ENCODE measurements at places on chromosomes 2 and 18.

GRCh38 chr2:104844807-104845551, 8.9 kb upstream of the POU3F3 start:
- DNase-seq: no peak

GRCh38 chr2:224984637-224985036, 57.6 kb downstream of the DOCK10 start:
- no peak for DNase-seq

DNA sequence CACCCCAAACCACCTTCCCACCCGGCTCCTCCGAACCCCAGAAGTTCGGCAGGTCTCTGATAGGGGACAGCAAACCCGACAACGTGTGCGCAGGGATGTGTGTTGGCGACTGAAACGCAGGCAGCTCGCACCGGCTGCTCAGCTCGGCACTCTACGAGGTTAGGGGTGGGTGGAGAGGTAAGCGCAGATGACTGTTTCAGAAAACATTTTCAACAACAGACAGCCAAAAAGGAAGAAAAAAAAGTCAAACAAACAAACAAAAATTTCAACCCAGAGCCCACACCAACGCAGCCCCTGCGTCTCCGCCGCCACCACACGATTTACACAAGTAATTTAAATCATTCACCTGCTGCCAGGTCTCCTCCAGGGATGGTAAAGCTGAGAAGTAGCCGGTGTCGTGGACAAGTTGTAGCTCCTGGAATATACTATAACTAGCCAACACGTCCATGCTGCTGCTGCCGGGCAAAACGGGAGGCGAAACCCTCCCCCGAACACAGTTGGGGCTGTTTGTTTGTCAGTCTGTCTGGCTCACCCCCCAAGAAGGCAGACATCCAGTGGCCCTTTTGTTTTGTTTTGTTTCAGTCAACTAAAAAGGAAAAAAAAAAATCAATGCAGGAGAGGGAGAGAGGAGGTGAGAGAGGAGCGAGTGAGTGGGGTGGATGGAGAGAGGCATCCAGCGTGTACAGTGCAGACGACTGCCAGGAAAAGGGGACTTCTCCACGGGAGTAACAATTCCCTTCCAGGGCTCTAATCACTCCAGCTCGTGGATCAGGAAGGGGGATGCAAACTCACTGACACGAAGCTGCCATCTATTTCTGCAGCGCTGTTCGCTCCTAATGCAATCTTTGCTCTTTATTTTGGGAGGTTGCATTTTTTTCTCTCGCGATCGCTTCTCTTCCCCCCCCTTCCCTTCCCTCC, at the start of gene KLF7:
Gene KLF7, minus strand, starts transcription at position 828 of the 918 bp plus-strand sequence. Its CDS starts 380 bp downstream, at position 448.
- DNase-seq: peak; percentile 54

DNA sequence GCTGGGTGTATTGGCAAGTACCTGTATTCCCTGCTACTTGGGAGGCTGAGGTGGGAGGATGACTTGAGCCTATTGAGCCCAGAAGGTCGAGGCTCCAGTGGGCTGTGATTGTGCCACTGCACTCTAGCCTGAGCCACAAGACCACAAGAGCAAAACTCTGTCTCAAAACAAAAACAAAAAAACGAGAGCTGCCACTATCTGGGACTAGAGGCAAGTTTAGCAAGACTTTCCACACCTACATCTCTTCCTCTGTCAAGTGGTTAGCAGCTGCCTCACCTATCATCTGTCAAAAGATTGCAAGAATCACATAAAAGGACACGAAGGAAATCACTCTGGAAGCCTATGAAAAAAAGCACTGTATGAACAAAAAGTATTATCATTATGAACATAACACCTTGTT, 55.2 kb upstream of the RIOK3 start:
- no peak for DNase-seq

- DNase-seq: no peak
Observed at GRCh38 chr2:14428056-14428455, 204.5 kb upstream of the LRATD1 start.

GRCh38 chr18:46158499-46158898, 54.3 kb downstream of the HAUS1 start:
- DNase-seq: no peak

All from stimulated activated CD4-positive, alpha-beta T cell treated with anti-CD3 and anti-CD28 coated beads, Interleukin-12 subunit alpha, Interleukin-12 subunit beta, amount 100 ng/mL, for 4 hours (primary cell).